ENCODE measurements at places on chromosomes 4 and X. TPM values are rescaled to one million over a fixed set of nuclear protein-coding genes. Genes with fewer than 3 reads are reported as not detected.

DNA sequence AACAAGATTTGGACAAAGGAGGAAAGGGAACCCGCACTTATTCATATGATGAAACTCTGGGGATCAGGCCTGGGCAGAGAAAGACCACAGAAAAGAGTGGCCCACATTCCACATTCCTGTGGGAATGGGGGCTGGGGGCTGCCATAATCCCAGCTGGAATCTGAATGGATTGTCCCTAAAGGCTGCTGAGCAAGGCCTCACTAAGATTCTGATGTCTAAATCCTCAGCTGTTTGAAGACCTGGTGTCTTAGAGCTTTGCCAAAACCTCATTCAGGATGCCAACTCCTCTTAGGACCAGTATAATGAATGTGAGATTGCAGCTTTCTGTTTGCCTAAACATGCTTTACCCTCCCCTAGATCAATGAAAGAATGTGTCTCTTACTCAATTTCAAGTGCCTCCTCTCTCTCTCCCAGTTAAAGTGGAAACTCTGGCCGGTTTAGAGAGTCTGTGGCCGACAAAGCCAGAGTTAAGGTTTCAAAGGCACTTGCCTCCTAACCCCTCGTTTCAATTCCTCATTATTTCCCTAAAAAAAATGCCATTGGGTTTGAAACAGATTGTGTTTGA is 33.3 kb upstream of the GPC4 start:
- H3K27me3 ChIP-seq = peaks cover 4% of the 10 kb centered on the region

Gene NLGN4X
- total RNA-seq = not detected

Gene DKK2
- total RNA-seq = not detected

- no peaks in the 10 kb centered on the region for H3K27me3 ChIP-seq
- H3K4me1 ChIP-seq = no peaks in the 10 kb centered on the region
- no peak overlapping the region for H3K4me3 ChIP-seq
Measured at GRCh38 chr4:4610672-4611071, 68.8 kb upstream of the STX18 start.

DNA sequence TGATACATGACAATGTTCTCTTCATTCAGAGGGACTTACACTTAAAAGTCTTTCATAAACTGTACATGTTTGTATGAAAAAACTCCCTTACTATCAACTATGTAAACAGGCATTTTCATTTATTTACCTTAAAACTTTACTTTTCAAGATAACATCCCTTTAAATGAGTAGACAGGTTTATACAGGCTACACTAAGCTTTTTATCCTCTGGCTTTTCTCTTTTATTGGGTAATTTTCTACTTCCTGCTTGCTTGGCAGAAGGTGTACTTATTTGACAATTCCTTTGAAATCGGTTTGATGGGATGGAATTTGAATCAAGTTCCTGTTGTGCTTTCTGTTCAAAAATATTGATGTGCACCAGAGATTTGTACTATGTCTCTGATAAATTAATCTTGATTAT is 81.4 kb downstream of the PTPN13 start:
- no peak for DNase-seq
- H3K4me3 ChIP-seq = no peak overlapping the region
- H3K27me3 ChIP-seq = no peaks in the 10 kb centered on the region

Measured in activated CD4-positive, alpha-beta memory T cell treated with anti-CD3 and anti-CD28 coated beads for 36 hours (primary cell).